Liver (tissue), 10 donors: ENCODE measurements at places on chromosomes 7 and 10. TPM values are rescaled to one million over a fixed set of nuclear protein-coding genes. Genes with fewer than 3 reads are reported as not detected.

- H3K4me1 ChIP-seq, result no peaks in the 10 kb centered on the region
- H3K27ac ChIP-seq, result no peak overlapping the region
- no peak for DNase-seq
- no peak overlapping the region for H3K4me3 ChIP-seq
- H3K27me3 ChIP-seq, result no peaks in the 10 kb centered on the region
- no peaks in the 10 kb centered on the region for H3K36me3 ChIP-seq
Measured at GRCh38 chr10:132467464-132468149, 70.0 kb upstream of the INPP5A start.

C10orf62 gene
- total RNA-seq, result 0.56 TPM

GRCh38 chr7:111198255-111198654, 107.3 kb downstream of the LRRN3 start:
- no peak for DNase-seq
- no peaks in the 10 kb centered on the region for H3K27me3 ChIP-seq
- H3K36me3 ChIP-seq, result no peaks in the 10 kb centered on the region

- no peak overlapping the region for H3K4me3 ChIP-seq
- H3K27ac ChIP-seq, result no peak overlapping the region
- H3K4me1 ChIP-seq, result no peaks in the 10 kb centered on the region
- H3K36me3 ChIP-seq, result no peaks in the 10 kb centered on the region
- no peak for DNase-seq
Measured at GRCh38 chr10:86217371-86218080, 149.1 kb downstream of the GRID1 start.

SFRP4 gene
- total RNA-seq, result 0.28 TPM

GRCh38 chr10:34262985-34263384, 552.1 kb downstream of the PARD3 start:
- DNase-seq, result no peak
- H3K27me3 ChIP-seq, result no peaks in the 10 kb centered on the region
- H3K4me1 ChIP-seq, result no peaks in the 10 kb centered on the region

DNA sequence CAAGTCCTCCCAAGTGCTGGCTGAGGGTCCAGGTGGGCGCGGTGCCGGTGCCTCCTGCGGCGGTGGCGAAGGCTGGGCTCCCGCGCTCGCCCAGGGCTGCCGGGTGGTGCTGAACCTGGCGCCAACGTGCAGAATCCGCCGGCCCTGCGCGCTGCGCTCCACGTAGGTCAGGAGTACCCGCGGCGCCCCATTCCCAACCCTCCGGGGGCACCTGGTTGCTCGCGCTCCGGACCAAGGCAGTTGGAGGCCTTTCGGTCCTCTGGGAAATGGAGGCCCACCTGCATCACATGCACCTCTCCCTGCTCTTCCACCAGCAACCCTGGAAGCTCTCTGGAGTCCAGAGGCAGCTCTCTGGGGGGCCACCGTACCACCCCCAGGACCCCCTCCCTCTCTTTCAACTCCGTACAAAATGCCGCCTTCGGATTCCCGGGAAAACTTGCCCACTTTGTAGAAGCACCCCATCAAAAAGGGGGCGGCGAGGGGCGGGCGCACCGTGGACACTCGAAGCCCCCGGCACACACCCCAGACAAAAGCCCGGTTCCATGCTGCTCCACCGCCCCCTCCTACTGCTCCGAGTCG, 745 bp downstream of the SLC16A9 start:
- H3K36me3 ChIP-seq, result no peaks in the 10 kb centered on the region
- peak; percentile 46 for DNase-seq
- H3K27ac ChIP-seq, result no peak overlapping the region
- peak overlapping the region; percentile 54 for H3K4me3 ChIP-seq

DNA sequence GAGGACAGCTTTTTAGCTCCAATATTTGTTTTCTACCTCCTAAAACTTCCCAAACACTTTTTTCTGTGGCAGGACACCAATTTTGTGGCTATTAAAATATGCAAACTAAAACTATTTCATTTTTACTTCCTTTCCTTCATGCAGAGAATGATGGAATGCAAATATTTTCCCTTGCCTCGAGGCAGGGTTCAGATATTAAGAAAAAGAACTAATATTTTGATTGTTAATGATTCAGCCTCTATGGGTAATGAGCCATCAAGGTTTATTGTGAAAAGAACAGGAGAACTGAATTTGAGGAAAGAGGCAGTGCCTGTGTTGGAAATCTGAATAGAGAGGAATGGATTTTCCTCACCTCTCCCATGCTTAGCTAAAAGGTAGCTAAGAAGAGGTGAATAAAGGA, 43.1 kb upstream of the CASD1 start:
- DNase-seq, result no peak
- no peaks in the 10 kb centered on the region for H3K27me3 ChIP-seq
- H3K36me3 ChIP-seq, result no peaks in the 10 kb centered on the region
- H3K27ac ChIP-seq, result no peak overlapping the region
- H3K4me1 ChIP-seq, result no peaks in the 10 kb centered on the region

DNA sequence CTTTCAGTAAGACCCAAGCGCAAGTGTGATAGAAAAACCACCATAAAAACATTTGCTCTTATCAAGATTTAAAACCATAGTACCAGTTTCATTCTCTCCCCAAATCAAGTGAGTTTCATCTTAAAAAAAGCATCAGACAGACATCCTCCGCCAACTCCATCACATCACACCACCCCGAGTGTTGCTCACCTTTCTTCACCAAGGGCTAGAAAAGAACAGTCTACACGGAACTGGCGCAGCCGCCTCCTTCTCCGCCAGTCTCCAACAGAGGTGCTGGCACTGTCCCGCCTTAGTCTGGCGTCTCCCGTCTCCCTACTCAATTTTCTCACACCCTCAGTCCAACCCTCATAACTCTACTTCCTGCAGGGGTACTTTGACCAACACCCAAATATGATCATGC, 46.9 kb upstream of the WIPI2 start:
- no peak overlapping the region for H3K4me3 ChIP-seq
- no peak overlapping the region for H3K27ac ChIP-seq
- no peaks in the 10 kb centered on the region for H3K27me3 ChIP-seq

ADAM8 gene
- 6.9 TPM for total RNA-seq

DNA sequence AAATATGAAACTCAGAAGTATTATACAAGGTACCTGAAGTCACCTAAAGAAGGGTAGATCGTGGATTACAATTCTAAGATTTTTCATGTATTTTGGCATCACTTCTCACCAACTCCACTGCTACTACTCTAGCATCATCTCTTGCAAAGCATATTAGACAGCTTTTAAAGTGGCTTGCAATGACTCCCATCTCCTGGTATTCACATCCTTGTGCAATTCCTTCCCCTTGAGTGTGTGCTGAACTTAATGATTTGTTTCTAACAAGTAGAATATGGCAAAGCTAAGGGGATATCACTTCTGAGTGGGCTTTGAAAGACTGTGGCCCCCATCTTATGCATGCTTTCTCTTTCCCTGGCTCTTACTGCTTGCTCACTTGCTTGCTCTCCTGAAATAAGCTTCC, 280.2 kb downstream of the SNX13 start:
- H3K27ac ChIP-seq, result no peak overlapping the region
- H3K4me3 ChIP-seq, result no peak overlapping the region
- H3K36me3 ChIP-seq, result no peaks in the 10 kb centered on the region

DNA sequence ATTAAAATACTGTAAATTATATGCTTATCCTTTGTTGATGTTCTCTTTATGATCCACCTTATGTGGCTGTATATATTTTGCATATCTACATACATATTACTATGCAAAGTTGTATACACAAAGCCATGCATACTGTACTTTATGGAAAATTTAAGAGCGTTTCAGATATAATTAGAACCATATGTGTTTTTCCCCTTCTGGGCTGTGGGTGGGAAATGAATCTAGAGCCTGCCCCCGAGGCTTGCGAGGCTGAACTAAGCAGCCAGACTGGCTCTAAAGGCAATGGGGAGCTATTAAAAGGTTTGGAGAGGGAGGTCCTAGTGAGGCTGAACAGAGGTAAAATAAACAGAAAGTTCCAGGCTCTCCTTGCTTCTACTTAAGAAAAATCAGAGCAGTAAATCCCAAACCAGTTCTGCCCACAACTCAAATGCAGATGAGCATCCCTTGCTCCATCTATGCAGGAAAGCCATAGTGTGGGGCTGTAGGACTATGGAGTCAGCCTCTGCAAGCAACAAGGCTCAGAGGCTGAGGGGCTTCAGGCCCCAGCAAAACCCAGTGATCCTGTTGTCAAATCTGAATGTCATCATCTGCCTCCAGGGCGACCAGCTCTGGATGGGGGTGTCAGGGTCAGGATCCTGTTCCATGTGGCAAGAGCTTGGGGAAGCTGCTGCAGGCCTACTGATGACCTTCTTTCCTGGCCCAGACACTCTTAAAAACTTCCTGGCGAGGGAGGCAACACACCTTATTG, 14.1 kb upstream of the DDIT4 start:
- peak overlapping the region; percentile 90 for H3K27ac ChIP-seq
- no peak overlapping the region for H3K4me3 ChIP-seq
- DNase-seq, result no peak
- peaks cover 17% of the 10 kb centered on the region for H3K4me1 ChIP-seq

CFAP70 gene
- total RNA-seq, result 2.3 TPM

DNA sequence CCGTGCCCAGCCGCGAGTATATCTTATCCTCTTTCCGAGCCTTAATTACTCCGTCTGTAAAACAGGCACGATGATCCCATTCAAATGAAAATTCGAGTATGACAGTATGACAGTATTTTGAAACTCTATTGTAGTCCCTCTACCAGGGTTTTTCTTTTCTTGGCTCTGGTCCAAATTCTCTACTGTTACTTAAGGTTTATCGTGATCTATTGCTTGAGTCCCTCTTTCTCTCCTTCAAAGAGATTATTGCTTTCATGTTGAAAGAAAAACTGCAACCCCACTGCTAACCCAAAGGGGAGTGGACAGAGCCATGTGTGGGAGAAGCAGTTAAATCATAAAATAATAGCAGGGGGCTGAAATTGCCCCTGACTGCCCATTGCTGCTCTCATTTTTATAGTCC, 1156.6 kb upstream of the AUTS2 start:
- H3K36me3 ChIP-seq, result no peaks in the 10 kb centered on the region
- H3K4me3 ChIP-seq, result no peak overlapping the region
- no peak overlapping the region for H3K27ac ChIP-seq
- H3K4me1 ChIP-seq, result no peaks in the 10 kb centered on the region
- H3K27me3 ChIP-seq, result no peaks in the 10 kb centered on the region

GRCh38 chr10:11886138-11886474, 63.0 kb downstream of the PROSER2 start:
- no peaks in the 10 kb centered on the region for H3K36me3 ChIP-seq
- no peak overlapping the region for H3K4me3 ChIP-seq
- no peak overlapping the region for H3K27ac ChIP-seq
- no peak for DNase-seq
- H3K4me1 ChIP-seq, result no peaks in the 10 kb centered on the region
- H3K27me3 ChIP-seq, result no peaks in the 10 kb centered on the region

- H3K36me3 ChIP-seq, result no peaks in the 10 kb centered on the region
- no peak for DNase-seq
- no peak overlapping the region for H3K4me3 ChIP-seq
- no peak overlapping the region for H3K27ac ChIP-seq
- no peaks in the 10 kb centered on the region for H3K27me3 ChIP-seq
- H3K4me1 ChIP-seq, result no peaks in the 10 kb centered on the region
Measured at GRCh38 chr7:129643550-129644170, 32.1 kb downstream of the NRF1 start.
